ENCODE measurements at places on chromosomes 1 and 21. TPM values are rescaled to one million over a fixed set of nuclear protein-coding genes. Genes with fewer than 3 reads are reported as not detected.

The DNASE2B gene
- total RNA-seq = not detected

The GJB5 gene
- total RNA-seq = 65.4 TPM

The RSPH1 gene
- total RNA-seq = 0.43 TPM

The TMEM63A gene
- total RNA-seq = 5.3 TPM

The SLC45A1 gene
- total RNA-seq = 0.24 TPM

The HENMT1 gene
- 1.5 TPM for total RNA-seq
